Anterior cingulate cortex (tissue), 58 donors: ENCODE measurements at places on chromosomes 3 and 15.

- DNase-seq, result no peak
These were observed 14.6 kb upstream of the PIK3CA start for GRCh38 chr3:179133575-179133974.

GRCh38 chr3:183502237-183503181 is 53.0 kb downstream of the KLHL6 start:
- DNase-seq, result no peak

DNA sequence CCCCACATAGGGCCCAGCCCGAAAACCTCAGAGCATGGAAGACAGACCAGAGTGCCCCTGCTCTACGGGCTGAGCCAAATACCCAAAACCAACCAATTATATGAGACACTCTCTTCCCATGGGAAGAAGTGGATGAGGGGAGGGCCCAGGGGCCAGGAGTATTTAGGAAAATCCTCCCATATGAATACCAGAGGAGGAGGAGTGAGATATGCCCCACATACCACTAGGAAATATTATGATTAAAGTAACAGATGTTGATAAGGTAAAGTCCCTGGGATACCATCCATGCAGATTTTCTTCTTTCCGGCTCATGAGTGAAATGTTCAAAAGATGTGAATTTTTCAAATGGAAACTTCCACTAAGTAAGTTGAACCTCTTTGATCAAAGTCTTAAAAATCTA is 50.4 kb downstream of the MESD start:
- DNase-seq, result no peak

DNA sequence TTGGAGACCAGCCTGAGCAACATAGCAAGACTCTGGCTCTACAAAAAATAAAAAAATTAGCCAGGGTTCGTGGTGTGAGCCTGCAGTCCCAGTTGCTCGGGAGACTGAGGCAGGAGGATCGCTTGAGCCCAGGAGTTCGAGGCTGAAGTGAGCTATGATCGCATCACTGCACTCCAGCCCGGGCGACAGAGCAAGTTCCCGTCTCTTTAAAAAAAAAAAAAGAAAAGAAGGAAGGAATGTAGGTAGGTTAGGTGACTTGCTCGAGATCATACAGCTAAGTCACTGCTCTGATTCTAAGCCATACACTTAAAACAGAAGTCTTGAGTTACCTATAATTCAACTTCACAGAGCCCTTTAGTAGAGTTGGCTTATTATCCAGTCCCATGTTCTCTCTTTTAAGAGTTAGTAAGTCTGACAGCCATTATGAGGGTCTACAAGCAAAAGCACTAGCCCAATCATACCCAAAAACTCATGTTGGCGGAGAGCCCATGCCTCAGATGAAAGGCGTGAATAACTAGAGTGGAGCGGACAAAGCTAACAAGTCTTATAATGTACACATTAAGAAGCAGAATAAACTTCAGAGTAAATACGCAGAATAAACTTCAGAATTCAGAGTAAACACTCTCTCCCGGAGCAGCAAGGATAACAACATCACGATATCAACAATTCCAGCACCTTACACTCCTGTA is 768 bp downstream of the AAGAB start:
- DNase-seq, result no peak

DNA sequence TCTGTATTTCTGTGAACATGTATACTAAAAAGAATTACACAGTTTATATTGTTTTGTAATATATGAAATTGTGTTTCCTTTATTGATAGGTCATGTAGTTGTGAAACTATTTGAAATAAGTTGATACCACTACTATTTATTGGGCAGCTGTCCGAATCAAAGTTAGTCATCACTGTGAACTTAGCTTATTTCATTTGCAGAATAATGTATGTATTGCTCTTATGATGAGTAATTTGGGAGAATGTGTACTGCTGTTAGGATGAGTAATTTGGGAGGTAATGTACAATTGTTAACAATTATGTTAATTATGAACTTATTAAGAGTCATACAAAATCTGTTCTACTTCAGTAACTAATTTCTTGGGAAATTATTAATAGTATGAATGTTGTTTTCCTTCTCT is 22.2 kb downstream of the FXR1 start:
- no peak for DNase-seq

DNA sequence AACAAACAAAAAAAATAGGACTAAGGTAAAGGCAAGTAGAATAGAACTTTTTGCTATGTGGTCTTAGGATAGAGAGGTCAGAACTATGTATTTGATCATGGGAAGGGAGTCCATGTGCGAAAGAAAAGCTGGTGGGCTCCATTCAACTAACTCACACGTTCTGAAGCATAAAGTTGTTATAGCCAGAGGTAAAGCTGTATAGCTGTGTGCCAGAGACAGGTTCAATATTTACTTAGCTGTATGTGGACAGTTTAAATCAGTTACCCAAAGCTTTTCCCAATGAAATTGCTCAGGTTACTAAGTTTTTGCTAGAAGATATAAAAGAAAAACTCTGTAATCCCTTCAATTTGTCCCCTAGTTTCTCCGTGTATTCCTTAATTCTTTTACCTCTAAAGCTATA is 37.8 kb downstream of the ADGRG7 start:
- DNase-seq, result no peak

GRCh38 chr15:58352026-58352929 is 79.5 kb upstream of the LIPC start:
- DNase-seq, result no peak

- no peak for DNase-seq
These were observed 464.1 kb upstream of the TPRG1 start for GRCh38 chr3:188707381-188708288.

GRCh38 chr15:31409171-31409570 is 82.5 kb downstream of the KLF13 start:
- DNase-seq, result no peak

DNA sequence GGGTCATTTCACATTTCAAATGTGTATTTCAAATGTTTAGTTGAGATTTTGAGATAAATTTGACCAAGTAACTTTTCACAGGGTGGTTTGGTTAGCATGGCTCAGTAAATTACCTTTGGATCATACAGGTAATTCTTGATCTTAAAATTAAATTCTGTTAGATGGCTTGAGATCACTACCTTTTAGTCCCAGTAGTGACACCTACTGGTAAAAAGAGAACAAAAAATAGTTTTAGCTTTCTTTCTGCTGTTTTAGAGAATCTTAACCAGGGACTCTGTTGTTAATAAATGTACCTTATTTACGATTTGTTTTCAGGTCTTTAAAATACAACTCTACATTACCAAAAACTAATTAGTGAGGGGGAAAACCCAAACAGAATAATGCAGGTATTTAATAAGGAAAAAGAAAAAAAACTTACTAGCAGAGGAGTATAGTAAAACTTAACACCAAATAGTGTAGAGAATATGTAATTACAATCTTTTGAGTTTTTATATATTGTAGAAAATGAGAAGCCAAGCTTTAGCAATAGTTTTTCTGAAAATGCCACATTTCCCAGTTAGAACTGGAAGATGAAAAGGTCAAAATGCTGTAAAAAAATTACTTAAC is 620.3 kb upstream of the AGTR1 start:
- no peak for DNase-seq

- DNase-seq, result no peak
These were observed 43.8 kb downstream of the STT3B start for GRCh38 chr3:31576521-31576920.
